ENCODE measurements at places on chromosomes 1 and 21. TPM values are rescaled to one million over a fixed set of nuclear protein-coding genes. Genes with fewer than 3 reads are reported as not detected.

- DNase-seq: no peak
Measured at GRCh38 chr1:203025686-203026030, 633 bp upstream of the PPFIA4 start.

COL6A1 gene
- 1,082 TPM for total RNA-seq

DNA sequence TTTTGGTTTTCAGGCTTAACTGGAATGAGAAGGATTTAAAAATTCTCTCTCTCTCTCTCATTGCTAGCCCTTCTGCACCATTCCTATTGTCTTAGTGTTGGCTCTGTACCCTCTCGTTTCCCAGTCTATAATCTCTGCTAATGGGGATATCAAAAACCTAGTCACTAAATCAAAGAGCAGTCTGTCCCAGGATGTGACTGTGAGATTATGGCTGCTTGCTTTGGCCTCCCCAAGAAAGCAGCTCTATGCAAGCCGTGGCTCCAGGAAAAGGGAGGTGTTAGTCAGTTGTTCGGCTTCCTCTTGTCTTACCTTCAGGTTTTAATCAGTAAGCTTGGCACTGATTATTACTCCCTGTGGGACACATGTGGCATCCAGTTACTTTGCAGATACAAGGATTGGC lies 468.8 kb downstream of the USP25 start:
- no peak for DNase-seq

DNA sequence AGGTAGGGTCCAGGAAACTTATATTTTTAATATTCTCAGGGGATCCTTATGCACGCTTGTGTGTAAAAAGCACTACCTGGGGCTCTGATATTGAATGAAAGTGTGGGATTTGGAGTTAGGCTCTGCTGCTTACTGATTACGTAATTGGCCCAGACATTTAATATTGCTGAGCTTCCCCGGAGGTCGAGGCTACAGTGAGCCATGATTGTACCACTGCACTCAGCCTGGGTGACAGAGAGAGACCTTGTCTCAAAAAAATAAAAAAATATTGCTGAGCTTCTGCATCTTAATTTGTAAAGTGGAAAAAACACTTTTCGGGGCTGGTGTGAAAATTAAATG lies 62.2 kb upstream of the KIF26B start:
- no peak for DNase-seq

- DNase-seq: no peak
Measured at GRCh38 chr1:207922554-207922953, 11.6 kb upstream of the CD34 start.

DNA sequence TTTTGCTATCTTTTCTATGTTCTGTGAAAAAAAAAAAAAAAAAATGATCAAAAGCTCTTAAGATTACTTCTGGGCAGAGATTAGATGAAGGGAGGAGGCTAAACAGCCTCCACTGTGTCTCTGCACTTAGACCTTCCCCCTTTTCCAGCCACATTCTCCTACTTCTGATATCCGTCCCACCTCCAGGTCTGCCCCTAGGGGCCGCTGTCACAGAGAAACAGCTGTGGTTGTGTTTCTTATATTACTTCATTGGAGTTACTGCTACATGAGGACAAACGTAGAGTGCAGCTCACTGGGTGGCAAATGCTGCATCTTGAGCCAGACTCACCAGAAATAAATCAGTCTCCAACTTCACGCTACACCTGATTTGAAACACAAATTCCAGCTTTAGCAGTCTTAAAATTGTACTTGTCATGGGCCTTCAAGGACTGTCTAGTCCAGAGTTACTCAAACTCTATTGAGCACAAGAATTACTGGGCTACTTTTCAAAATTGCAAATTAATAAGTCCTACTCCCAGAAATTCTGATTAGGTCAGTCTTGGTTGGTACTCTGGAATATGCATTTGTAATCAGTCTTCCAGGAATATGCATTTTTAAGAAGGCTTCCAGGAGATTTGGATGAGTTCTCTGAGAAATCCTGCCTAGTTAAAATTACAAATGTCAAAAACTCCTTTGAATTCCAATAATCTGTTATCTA lies 125.2 kb upstream of the PTBP2 start:
- DNase-seq: peak; percentile 10

DNA sequence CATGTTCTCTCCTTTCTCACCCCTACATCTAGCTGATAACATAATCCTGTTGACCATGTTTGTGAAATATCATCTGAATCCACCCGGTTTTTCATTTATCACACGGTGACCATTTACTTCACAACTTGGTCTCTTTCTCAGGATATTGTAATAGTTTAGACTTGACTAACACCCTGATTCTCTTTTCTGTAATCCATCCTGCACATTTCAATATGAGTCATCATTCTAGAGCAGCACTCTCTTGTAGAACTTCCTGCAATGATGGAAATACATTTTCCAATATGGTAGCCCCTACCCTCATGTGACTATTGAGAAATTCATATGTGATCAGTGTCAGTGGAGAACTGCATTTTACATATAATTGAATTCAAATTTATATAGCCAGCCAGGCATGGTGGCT lies 2.3 kb upstream of the JAM2 start:
- no peak for DNase-seq

LENEP gene
- total RNA-seq: not detected

DNA sequence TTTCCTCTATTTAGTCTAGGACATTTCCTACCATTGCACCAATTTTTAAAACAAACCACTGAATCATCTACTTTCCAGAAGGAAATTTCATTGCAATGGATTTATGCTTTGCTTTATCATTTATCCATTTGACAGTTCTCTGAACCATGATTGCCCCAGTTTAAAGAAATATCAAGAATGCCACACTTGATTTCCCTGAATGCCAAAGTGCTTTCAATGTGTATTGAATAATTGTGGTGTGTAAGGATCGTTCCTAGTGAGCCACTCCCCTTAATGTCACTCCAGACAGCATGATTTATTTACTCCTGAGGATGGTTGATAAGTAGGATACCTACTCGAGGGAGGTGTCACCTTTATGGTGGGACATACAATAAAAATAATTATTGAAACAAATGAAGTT lies 169.6 kb downstream of the RYR2 start:
- DNase-seq: no peak

LCE1C gene
- not detected for total RNA-seq

- DNase-seq: peak; percentile 23
Measured at GRCh38 chr1:218600968-218601367, 255.8 kb downstream of the TGFB2 start.

PRR9 gene
- total RNA-seq: not detected

DNA sequence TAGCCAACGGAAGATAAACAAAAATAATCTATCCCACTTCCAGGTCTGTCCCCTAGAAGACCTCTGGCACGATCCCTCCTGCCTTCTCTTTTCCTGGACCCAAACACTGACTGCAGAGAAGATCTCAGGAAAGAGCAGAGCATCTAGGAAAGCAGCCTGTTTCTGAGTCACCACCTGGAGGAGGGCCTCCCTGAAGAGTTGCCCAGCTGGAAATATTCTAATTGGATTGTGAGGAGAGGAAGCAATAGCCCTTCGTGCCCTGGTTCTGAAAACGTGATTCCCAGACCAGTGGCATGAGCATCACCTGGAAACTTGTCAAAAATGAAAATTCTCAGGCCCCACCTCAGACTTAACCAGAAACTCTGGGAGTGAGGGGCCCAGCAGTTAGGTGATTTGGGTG lies 411.1 kb downstream of the SETD4 start:
- peak; percentile 70 for DNase-seq

SDC3 gene
- 26.8 TPM for total RNA-seq

GRCh38 chr1:155769257-155769656 lies 80.4 kb downstream of the DAP3 start:
- DNase-seq: no peak

GSTM1 gene
- 24.3 TPM for total RNA-seq

GRCh38 chr1:181011301-181012202 lies 11.1 kb downstream of the STX6 start:
- no peak for DNase-seq

- DNase-seq: no peak
Measured at GRCh38 chr1:156538711-156539440, 33.5 kb downstream of the IQGAP3 start.

- no peak for DNase-seq
Measured at GRCh38 chr1:23741609-23742008, 1.7 kb upstream of the ELOA start.

DNA sequence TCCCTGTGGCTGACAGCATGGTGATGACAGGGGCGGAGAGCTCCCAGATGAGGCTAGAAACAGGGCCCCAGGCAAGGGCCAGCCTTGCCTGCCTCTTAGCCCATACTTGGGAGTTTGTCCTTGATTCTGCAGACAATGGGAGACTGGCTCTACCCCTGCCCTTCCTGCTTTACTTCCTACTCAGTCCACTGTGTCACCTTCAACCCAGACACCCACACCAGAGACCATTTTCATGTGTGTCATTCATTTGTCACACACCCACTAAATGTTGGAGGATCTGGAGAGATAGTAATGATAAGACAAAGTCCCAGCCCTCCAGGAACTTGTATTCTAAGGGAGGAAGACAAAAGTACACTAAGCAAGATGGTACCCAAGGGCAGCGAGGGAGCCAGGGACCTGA lies 43.7 kb downstream of the SYT6 start:
- no peak for DNase-seq

- peak; percentile 44 for DNase-seq
Measured at GRCh38 chr1:228463559-228464455, 23.4 kb upstream of the RNF187 start.

- DNase-seq: no peak
Measured at GRCh38 chr21:44331650-44332307, 7.4 kb downstream of the CFAP410 start.

- DNase-seq: no peak
Measured at GRCh38 chr1:30883389-30884172, 25.0 kb downstream of the SDC3 start.

DNA sequence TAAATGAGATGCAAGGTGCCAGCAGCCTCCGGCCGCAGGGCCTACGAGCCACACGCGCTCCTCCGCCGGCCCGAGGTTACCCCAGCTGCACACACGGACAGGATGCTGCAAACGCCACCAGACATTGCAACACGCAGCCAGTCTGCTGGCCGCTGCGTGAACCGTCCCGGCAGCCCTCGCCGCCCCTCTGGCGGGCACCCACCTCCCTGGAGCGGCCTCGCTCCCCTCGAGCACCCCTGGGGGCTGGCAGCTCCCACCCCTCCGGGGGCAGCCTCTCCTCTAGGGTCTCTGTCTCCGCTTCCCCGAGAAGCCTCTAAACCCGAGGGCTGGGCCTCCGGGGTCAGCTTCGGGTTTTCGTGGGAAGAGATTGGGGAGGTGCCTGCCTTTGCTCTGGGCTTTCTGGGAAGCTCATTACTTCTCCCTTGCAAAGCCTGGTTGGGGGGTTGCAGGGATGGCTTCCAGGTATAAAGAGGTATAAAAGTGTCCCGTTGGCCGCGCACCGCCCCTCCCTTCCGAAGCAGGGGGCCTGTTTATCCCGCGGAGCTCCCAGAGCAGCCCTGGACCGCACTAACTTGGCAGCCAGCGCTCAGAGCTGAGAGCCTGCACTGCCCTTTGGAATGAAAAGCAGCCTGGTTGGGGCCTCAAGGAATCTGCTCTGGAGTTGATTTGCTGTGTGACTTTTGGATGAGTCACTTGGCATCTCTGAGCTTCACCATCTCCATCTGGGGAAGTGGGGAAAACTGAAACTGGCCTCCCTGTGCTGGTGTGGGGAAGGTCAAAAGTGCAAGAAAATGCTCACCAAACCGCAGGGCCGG lies 21.8 kb downstream of the DHRS3 start:
- peak; percentile 99 for DNase-seq

All from fibroblast of the aortic adventitia (primary cell).